ENCODE measurements at places on chromosomes 3 and 15.

DNA sequence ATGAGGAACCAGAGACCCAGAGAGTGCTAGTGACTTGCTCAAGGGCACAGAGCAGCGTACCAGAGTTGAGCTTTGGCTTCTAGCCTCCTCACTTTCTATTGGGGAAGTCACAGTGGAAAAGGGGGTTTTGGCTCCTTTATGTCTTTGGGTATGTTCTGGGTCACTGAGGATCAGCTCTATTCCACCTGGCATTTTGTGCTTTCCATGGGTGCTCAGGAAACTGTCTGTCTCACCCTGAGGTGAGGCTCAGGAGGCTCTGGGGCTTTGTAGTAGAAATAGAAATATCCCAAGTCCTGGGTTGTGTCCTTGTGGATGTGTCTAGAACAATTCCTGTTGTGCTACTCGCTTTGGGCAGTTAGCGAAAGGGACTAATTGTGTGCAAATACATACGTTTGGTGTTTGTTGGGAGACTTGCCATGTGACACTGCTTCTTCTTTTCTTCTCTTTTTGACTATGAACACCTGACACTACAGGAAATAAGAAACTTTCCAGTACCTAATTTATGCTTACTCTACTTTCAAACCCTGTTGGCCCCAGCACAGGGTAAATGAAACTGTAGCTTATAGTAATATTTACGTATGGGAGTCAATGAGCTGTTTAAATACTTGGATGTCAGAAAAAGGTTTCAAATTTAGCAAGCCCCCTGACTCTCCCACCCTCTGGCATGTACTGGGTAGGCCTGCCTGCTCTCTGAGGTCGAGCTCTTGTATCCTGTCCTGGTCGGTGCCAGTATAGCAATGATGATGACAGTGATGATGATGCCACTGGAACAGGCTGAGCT lies 35.6 kb downstream of the SMAD3 start:
- DNase-seq = no peak

DNA sequence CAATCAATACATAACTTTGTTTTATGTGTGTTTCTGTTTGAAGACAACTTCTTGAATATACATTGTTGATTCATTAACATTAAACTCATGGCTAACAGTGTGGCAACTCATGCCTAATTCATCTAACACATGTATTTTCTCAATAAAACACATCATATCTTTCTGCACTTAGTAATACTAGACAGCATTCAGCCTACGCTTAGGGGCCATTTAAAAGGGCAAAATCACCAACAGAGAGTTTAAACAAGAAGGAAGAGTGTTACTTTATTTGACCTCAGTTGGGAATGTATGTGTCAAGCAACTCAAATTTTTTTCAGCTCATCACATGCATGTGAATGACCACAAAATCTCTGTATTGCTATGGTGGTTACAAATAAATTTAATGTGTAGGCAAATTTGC lies 128.8 kb upstream of the AADACL2 start:
- DNase-seq = no peak

DNA sequence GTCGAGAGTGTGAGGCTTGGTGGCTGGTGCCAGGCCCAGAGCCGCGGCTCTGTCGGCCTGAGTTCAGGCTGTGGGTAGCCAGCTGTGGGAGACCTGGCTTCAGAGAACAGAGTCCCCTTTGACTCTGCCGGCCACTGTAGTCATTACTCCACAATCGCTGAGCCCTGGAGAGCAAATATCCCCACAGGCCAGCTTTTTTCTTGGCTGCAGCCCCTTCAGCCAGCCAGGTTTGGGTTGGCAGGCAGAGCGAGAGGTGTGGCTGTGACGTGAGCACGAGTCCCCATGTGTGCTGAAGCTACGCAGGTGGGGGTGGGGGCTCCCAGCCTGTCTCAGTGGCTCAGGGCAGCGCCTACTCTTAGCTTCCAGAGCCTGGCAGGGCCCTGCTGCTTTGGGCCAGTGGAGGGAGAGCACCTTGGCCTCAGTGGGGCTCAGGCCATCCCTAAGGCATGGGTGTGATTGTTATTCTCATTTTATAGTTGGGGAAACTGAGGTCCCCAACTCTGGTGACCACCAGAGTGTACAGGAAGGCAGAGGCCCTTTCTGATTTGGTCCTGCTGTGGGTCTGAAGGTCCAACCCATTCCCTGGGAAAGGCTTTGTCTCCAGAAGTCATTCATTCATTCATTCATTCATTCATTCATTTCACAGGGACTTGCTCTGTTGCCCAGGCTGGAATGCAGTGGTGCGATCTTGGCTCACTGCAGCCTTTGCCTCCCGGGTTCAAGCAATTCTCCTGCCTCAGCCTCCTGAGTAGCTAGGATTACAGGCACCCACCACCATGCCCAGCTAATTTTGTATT lies 45.7 kb upstream of the LCTL start:
- peak; percentile 34 for DNase-seq

- DNase-seq = no peak
Measured at GRCh38 chr15:42695527-42696071, 41.3 kb downstream of the CDAN1 start.

DNA sequence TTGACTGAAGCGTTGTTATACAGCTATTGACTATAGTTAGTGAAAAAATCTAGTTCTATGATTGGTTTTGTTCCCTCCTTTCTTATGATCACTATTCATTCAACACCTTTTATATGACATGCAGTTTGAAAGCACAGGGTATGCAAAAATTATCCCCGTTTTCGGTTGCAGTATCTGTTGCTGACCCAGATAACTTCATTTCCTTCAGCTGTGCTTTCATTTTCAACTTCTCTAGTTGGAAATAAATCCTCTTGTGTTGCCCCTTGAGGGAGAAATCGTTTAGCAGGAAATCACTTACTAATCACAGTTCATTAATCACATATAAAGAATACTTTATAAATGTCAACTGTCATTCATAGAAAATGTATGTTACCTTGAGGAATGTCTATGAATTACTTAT lies 55.1 kb downstream of the MBNL1 start:
- DNase-seq = no peak

DNA sequence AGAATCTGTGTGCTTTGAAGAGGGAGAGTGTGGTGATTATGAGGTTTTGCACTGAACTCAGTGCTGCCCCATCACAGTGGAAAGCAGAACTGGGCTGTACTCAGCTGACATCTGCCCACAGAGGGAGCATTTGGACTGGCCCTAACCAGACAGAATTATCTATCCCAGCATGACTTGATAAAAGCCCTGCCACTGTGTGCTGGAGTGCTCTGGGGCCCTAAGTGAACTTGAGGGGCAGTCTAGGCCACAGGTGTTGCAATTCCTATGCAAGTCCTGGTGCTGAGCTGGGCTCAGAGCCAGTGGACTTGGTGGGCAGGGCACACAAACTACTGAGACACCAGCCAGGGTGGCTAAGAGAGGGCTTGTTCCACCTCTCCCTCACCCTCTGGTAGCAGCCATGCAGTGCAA lies 269.2 kb upstream of the CTNNB1 start:
- DNase-seq = no peak

DNA sequence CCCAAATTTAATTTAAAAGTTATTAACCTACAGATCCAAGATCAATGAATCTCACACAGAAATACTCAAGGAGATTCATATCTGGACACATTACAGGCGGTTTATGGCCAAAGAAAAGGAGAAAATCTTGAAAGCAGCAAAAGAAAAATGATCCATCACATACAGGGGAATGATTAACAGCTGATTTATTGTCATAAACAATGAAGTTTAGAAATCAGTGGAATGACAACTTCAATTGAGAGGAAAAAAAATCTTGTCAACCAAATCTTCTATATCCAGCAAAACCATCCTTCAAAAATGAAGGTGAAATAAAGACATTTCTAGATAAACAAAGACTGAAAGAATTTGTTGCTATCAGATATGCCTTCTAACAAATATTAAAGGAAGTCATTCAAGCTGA lies 156.2 kb upstream of the SEMA6D start:
- DNase-seq = no peak

GRCh38 chr15:61318802-61319525 lies 89.9 kb upstream of the RORA start:
- DNase-seq = no peak

DNA sequence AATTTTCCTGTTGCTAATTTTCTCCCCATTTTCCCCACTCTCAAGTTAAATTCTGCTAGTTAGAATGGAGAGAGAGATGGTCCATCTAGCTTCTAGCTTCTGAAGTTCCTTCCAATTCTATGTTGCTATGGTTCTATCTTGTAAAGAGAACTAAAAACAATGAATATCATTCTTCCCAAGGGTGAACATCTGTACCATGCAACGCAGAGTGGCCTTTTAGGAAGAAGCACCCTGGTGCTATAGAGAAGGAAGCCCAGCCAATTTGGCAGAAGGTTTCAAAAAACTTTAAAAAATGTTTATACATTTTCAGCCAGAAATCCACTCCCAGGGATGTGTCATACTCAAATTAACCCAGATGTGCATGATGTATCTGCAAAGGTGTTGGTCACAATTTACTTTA lies 149.1 kb downstream of the SEMA6D start:
- no peak for DNase-seq

- no peak for DNase-seq
Measured at GRCh38 chr3:16071206-16071605, 103.3 kb upstream of the GALNT15 start.

DNA sequence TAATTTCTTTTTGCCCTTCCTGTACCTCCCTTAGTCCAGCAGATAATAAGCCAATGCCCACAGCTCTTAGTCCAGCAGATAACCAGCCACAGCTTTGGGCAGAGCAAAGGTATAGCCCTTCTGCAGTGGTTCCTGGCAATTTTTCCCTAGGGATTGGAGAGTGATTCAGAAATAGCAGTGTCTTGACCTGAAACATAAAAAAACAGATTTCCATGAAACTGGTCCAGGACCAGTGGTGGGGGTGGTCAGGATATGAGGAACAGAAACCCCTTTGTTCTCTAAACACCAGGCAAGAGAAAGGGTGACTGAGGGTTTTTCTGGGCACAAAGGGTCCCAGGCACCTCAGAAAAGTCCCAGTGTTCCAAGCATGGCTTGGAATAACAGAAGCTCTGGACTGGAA lies 103.4 kb downstream of the ARRDC4 start:
- DNase-seq = no peak

DNA sequence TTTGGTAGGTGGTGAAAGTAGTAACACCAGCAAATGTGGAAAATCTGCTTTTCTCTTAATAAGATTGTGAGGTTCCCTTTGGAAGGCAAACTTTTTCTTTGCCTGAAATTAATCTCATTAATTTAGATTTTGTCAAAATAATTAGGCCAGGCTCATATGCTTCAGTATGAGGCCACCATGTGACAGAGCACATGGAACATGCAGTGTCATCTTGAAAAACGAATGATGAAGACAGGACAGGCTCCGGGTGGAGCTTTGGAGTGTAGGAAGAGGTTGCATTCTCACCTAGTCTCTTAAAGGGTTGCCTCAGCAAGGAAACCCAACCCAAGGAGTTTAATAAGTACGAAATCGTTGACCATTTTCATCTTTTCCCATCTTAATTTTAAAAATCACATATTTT lies 18.6 kb upstream of the LZTFL1 start:
- DNase-seq = no peak

GRCh38 chr15:83063551-83063950 lies 3.5 kb downstream of the BTBD1 start:
- DNase-seq = no peak

DNA sequence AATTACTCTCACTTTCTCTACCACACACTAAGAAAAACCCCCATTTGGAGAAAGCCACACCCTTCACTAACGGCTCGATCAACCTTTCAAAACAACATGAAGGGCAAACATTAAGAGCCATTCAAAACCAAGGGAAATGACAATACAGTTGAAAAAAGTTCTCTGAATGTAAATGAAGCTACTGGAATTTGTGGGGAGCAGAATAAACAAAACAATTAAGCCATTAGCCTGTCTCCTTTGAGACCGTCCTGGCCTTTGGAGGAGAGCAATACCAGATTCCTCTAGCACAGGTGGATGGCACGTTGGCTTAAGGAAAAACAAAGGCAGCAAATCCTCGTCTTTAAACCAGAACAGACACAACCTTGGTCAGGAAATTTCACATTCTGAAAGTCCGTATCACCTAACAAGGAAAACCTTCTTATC lies 18.7 kb downstream of the MYO1E start:
- no peak for DNase-seq

GRCh38 chr15:58513008-58513407 lies 81.2 kb downstream of the LIPC start:
- no peak for DNase-seq

GRCh38 chr3:197833930-197834715 lies 43.1 kb downstream of the LRCH3 start:
- DNase-seq = no peak

- DNase-seq = no peak
Measured at GRCh38 chr15:69559440-69560190, 107.0 kb downstream of the RPLP1 start.

DNA sequence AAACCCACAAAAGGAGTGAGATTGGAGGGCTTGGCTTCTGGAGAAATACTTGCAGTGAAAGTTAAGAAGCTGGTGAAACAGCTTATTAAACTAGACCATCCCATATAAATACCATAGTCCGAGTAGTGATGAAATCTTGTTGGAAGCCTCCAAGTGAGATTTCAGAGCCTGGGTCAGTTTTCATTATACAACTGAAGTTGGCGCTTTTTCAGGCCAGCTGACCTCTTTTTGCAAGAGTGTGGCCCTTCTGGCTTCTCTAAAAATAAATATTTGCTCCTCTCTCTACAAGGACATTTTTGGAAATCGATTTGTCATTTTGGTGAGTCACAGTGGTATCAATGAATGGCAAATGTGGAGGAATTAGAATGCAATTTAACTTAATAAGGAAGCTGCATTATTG lies 51.2 kb upstream of the THRB start:
- no peak for DNase-seq
